ENCODE measurements at places on chromosomes 1 and 21.
A peak's percentile ranks its signal among the peaks of the same experiment; 100 is the strongest.

- DNase-seq = no peak
These were observed 56.1 kb downstream of the GADD45A start for GRCh38 chr1:67741121-67741520.

DNA sequence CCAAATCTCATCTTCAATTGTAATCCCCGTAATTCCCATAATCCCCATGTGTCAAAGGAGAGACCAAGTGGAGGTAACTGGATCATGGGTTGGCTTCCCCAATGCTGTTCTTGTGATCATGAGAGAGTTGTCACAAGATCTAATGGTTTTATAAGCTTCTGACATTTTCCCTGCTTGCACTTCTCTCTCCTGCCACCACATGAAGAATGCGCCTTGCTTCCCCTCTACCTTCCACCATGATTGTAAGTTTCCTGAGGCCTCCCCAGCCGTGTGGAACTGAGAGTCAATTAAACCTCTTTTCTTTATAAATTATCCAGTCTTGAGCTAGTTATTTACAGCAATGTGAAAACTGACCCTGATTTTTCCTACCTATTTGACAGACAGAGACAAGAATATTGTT lies 162.5 kb upstream of the SYT6 start:
- DNase-seq = no peak

DNA sequence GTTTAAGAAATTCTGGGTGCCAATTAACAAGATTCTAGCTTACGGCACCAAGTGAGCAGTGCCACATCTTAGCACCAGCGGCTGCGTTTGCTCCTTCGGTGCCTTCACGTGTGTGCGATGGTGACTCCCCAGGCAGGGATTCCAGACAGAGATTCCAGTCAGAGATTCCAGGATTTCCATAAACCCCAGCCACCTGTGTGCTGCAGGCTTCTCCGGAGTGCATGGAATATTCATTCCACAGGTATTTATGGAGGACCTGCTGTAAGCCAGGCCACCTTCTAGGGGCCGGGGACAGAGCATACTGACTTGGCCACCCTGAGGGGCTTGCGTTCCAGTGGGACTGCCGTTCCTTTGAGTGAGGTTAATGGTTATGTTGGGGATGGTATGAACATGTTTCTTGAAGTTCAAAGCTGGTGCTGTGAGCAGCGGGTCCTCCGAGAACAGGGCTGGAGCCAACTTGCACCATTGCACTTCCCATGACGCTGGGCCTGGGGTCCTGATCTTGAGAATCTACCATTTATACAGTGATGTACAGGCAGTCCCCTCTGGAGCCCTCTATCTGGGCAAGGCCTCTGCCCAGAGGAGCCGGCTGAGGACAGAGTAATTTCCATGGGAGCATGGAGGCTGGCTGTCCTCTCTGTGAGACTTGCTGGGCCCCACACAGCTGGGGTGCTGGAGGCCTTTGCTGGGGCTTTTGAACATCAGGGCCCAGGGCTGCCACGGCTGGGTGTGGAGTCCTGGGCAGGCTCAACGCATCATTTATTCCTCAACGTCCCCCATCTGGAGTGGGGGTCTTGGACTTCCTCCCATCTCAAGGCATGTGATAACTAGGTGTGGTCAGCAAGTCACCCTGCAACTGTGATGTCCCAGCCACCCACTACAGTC lies 58.8 kb upstream of the AJAP1 start:
- DNase-seq = no peak

- no peak for DNase-seq
These were observed 55.4 kb downstream of the HNRNPR start for GRCh38 chr1:23288671-23289070.

- DNase-seq = no peak
These were observed 338.2 kb upstream of the B3GALT2 start for GRCh38 chr1:193524616-193525015.

DNA sequence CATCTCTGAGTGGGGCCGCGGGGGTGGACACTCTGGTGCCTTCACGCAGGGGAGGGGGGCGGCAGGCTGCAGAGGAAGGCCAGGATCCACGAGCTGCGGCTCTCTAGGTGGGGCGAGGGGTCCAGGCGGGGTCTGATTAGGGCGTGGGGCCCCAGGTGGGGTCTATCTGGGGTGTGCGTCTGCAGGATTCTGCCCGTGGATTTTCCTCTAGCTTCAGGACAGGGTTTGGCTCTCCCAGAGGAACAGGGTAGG lies 6.3 kb downstream of the JMJD4 start:
- DNase-seq = no peak

DNA sequence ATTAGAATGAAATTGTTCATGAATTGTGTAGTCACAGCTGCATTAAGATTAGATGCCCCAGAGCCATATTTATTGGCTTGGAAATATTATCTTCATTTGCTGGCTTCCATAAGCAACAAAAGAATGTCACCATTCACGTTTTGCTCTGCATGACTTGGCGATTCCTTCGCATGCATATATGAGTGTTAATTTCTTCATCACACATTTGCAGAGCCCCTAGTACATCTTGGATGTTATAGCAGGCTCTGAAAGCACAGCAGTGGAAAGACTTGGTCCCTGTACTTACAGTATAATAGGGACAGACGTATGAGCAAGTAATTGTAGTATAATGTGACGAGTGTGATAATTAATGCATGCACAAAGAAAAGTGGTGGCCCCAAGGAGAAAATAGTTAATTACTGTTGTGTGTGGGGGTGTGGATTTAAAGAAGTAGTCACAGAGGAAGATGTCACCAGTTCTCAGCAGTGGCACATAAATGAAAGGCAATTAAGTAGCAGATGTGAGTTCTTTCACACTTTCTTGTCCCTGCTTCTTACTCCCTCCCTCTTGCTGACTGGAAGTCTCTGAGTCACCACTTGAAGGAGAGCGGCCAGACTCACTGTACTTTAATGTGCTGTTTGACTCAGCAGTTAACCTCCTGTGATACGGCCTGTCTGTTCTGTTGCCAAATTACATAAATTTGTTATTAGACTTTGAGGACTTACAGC lies 21.0 kb downstream of the S100A10 start:
- peak; percentile 31 for DNase-seq

GRCh38 chr1:43256675-43257570 lies 12.9 kb upstream of the TMEM125 start:
- DNase-seq = no peak

GRCh38 chr1:39194398-39195051 lies 10.0 kb upstream of the MACF1 start:
- DNase-seq = no peak

GRCh38 chr1:221302810-221303209 lies 423.6 kb downstream of the HLX start:
- DNase-seq = no peak

GRCh38 chr1:89451011-89451410 lies 73.6 kb upstream of the LRRC8B start:
- no peak for DNase-seq

GRCh38 chr1:160169553-160170399 lies 18.4 kb downstream of the ATP1A4 start:
- peak; percentile 81 for DNase-seq
